ENCODE measurements at places on chromosomes 6 and 20. TPM values are rescaled to one million over a fixed set of nuclear protein-coding genes. Genes with fewer than 3 reads are reported as not detected.

GRCh38 chr6:41318261-41318653, 17.2 kb upstream of the NCR2 start:
- DNase-seq = no peak

- no peak for DNase-seq
These were observed 160.8 kb upstream of the RSPO3 start for GRCh38 chr6:126957721-126958120.

GRCh38 chr6:6057442-6058053, 50.8 kb upstream of the NRN1 start:
- no peak for DNase-seq

DNA sequence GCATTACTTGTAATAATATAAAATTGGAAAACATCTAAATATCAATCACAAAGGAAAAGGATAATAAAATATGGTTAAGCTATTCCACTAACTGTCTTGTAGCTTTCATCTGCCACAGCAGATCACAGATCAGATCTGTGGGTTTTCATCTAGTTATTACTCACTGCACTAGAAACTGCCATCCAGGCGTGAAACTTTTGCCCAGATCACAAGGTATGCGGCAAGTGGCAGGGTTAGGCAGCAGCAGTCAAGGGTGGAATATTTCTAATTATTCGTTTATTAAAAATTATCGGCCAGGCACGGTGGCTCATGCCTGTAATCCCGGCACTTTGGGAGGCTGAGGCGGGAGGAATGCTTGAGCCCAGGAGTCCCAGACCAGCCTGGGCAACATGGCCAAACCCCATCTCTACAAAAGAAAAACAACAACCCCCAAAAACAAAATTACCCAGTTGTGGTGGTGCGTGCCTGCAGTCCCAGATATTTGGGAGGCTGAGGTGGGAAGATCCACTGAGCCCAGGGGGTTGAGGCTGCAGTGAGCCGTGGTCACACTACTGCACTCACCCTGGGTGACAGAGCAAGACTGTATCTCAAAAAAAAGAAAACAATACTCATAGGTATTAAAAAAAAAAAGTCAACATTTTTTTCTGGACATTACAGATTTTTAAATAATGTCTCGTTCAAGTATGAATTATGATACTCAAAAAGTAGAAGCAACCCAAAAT, 32.1 kb downstream of the BEND3 start:
- no peak for DNase-seq

DNA sequence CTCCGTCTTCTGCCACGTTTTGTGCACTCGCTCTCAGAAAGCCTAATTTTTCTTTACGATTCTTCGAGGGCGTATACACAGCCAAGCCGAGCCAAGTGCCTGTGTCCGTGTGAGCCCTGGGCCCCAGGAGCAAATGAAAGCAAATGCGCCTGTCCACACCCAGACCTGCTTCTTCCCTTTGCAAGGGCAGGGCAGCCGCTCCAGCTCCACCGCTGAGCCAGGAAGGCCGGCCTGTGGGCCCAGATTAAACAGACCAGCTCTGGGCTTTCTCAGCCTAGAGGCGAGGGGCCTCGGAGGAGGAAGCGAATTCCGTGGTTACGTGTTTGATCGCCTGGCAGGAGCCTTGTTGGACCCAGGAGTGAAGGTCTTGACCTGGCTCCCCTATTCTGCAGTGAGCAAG, 184.6 kb downstream of the SMOC2 start:
- DNase-seq = no peak

DNA sequence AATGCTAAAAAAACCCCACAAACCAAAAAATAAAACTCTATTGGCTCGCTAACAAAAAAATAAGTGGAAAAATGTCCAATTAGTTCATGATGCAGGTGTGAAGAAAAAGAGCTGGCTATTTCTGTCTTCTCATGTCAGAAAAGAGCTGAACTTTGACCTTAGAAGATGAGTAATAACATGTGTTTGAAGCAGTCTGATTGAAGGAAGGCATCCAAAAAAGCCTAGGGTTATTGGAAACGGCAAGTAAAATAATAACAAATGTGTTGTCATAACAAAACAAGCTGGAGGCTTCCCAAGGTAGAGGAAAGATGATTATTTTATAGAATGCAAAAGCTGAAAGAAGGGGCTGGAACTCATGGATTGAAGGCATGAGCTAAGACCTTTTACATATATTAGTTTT, 94.4 kb upstream of the FAM184A start:
- no peak for DNase-seq

- DNase-seq = no peak
These were observed 18.9 kb downstream of the TMEM14A start for GRCh38 chr6:52689857-52690256.

GRCh38 chr6:42159431-42160024, 13.6 kb upstream of the GUCA1A start:
- DNase-seq = no peak

DNA sequence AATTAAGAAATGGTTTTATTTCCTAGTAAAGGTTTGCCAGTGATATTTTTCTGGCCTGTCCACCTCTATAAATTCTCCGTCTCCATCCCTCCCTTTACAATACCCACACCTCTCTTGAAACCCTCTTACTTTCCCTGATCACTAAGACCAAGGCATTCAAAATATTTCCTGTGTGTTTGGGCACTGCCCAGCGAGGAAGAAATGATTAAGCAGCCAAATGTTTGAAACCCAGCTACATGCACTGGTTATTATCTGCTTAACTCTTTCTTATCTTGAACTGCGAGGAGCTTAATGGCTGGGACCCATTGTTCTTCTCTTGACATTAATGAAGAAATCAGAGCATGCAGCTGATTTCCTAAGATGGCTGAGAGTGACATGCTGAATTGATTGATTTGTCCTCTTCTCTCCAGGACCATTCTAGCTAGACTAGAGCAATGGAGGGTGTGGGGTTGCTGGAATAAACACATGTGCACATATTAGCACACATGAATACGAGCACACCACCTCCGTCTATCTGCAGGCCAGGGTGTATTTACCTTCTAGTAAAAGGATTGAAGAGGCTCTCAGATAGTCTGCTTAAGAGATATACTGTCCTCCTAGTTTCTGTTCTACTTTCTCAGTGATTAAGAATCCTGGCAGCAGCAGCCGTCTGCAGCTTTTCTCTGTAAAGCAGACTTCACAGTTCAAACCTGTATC, 46.1 kb upstream of the PRDM1 start:
- DNase-seq = no peak

DNA sequence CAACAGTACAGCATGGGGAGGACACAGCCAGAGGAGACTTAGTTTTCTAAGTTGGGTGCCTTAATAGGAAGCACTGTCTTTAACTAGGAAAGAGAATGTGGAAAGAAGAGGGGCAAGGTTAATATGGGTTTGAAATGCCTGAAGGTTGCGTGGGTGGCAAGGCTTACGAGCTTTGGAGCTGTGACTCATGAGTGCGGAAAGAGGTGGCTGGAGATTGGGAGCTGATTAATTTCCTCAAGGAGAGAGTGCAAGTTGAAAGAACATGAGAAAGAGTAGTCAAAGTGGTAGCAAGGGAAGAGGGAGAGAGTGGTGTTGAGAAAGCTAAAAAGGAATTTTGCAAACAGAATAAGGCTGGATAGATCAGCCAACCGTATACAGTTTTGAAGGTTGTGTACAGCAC, 315.1 kb upstream of the PRND start:
- no peak for DNase-seq

KCNB1 gene
- polyA plus RNA-seq = 3.3 TPM

CDK5RAP1 gene
- polyA plus RNA-seq = 18.4 TPM

LY6G5B gene
- 11.4 TPM for polyA plus RNA-seq

PNLDC1 gene
- polyA plus RNA-seq = 1.1 TPM

CABLES2 gene
- 4.1 TPM for polyA plus RNA-seq

TSPYL1 gene
- 39.2 TPM for polyA plus RNA-seq

Data from ovary (tissue), 10 donors.